ENCODE measurements at places on chromosomes 16 and 17.

DNA sequence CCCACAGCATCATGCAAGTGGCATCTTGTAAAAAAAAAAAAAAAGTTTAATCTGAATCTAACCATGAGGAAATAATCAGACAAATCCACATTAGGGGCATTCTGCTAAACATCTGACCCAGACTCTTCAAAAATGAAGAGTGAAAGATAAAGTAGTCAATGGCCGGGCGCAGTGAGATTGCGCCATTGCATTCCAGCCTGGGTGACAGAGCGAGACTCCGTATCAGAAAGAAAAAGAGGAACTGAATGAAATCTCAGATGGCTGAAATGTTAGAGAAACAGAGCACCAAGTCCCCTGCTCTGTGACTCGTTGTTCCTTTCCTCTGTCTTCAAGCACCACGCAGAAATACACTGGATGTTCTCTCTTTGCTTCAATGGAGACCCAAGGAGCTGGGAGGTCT is 12.7 kb upstream of the RNF135 start:
- H3K36me3 ChIP-seq = no peaks in the 10 kb centered on the region
- peaks cover 15% of the 10 kb centered on the region for H3K4me1 ChIP-seq
- no peak overlapping the region for H3K27ac ChIP-seq
- no peak overlapping the region for H3K4me3 ChIP-seq
- no peaks in the 10 kb centered on the region for H3K27me3 ChIP-seq
- DNase-seq = no peak

DNA sequence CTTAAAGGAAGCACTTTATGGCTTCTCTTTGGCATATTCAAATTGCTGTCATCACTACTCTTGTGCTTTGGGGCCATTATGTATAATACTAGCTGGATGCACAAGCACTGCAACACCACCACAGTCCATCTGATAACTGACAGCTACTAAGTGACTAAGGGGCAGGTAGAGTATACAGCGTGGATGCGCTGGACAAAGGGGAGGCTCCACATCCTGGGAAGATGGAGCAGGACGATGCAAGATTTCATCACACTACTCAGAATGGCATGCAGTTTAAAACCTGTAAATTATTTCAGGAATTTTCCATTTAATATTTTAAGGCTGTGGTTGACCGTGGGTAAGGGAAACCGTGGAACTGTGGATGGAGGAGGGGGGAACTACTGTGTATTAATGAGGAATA is 25.0 kb downstream of the MPRIP start:
- no peaks in the 10 kb centered on the region for H3K27me3 ChIP-seq
- DNase-seq = no peak
- H3K4me1 ChIP-seq = peaks cover 4% of the 10 kb centered on the region
- no peak overlapping the region for H3K27ac ChIP-seq

GRCh38 chr17:59361916-59362810 is 30.7 kb downstream of the YPEL2 start:
- no peaks in the 10 kb centered on the region for H3K27me3 ChIP-seq
- peaks cover 37% of the 10 kb centered on the region for H3K4me1 ChIP-seq
- DNase-seq = no peak
- no peak overlapping the region for H3K4me3 ChIP-seq

DNA sequence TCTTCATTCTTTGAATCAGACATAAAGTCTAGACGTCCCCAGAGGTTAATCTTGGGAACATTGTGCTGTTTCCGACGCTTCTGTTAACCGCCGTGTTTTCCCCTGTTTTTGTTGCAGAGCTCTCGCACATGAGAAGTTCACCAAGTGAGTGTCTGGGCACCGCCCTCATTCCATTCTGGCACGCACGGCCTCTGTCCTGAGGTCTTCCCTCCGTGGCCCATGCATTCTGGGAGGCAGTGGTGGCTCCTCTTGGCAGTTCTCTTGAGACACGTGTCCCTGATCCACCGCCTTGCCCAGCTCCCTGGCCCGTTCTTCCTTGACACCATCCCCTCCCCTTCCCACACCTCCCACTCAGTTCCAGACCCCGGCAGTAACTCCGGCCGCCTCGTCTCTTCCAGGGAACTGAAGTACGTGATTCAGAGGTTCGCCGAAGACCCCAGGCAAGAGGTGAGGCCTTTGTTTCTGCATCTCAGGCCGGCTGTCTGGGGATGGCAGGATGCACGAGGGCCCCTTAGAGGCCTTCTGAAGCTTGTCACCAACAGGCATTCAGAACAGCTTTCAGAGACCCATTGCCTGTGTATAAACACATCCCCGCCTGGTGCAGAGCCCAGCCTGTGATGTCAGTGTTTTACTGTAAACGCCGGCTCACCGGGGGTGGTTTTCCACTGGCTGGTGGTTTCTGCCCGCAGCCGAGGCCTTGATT is 85.9 kb upstream of the PLCG2 start:
- H3K4me3 ChIP-seq = no peak overlapping the region
- H3K27me3 ChIP-seq = no peaks in the 10 kb centered on the region
- H3K36me3 ChIP-seq = peaks cover 22% of the 10 kb centered on the region
- H3K4me1 ChIP-seq = 0 out of 2 replicates have a peak, but pooled peaks cover 1% of the 10 kb centered on the region
- H3K27ac ChIP-seq = no peak overlapping the region

- H3K36me3 ChIP-seq = peaks cover 24% of the 10 kb centered on the region
- H3K4me1 ChIP-seq = peaks cover 36% of the 10 kb centered on the region
- no peaks in the 10 kb centered on the region for H3K27me3 ChIP-seq
- no peak for DNase-seq
Measured at GRCh38 chr17:4364622-4365041, 1.8 kb downstream of the UBE2G1 start.

- no peak for DNase-seq
- no peaks in the 10 kb centered on the region for H3K36me3 ChIP-seq
- no peaks in the 10 kb centered on the region for H3K27me3 ChIP-seq
- H3K4me1 ChIP-seq = peaks cover 16% of the 10 kb centered on the region
Measured at GRCh38 chr17:72665852-72666851, 426.3 kb downstream of the SLC39A11 start.

- no peak overlapping the region for H3K4me3 ChIP-seq
- DNase-seq = no peak
- peaks cover 40% of the 10 kb centered on the region for H3K36me3 ChIP-seq
- H3K27me3 ChIP-seq = no peaks in the 10 kb centered on the region
Measured at GRCh38 chr17:19312406-19312805, 50.1 kb downstream of the B9D1 start.

DNA sequence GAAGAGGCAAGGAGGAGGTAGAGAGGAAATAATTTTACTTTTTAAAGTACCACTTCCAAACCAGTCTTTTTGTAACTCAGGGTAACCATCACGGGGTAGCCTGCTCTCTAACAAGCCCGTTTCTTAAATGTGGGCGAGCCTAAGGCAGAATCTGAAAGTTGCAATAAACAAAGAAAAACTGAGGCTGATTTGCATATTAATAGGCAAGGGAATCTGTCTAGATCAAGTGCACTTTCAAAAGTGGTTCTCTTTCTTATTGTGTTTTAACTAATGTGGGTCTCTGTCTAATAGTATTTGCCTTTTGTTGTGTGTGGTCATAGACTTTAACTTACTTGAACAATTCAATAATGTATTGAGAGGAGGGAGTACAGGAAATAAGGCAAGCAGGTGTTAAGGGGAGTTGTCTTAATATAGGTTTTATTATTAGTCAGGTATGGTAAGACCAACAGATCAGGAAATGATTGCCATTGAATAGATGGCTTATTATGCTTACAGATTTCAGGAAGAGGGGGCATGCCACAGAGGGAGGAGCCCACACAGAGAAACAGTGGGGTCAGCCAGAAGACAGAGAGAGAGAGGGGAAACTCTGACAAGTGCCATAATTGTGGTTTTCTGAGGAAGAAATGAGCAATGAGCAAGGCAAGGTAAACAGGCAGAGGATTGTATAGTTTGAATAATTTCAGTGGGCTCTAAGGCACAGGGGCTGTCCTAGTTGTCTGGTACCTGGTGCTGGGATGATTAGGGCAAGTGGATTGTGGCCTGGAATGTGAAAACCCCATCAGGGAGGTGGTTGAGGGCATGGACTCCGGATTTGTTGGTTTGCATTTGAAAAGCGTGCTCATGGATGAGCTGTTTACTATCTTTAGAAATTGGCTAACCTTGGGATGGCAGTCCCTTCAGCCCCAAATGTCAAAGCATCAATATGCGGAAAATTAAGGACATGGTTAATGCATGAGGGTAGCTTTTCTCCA is 237.2 kb downstream of the TOX3 start:
- no peak overlapping the region for H3K4me3 ChIP-seq
- no peaks in the 10 kb centered on the region for H3K36me3 ChIP-seq
- peaks cover 33% of the 10 kb centered on the region for H3K4me1 ChIP-seq
- no peak overlapping the region for H3K27ac ChIP-seq

- DNase-seq = no peak
- H3K4me1 ChIP-seq = peaks cover 18% of the 10 kb centered on the region
- no peaks in the 10 kb centered on the region for H3K27me3 ChIP-seq
- no peaks in the 10 kb centered on the region for H3K36me3 ChIP-seq
- no peak overlapping the region for H3K4me3 ChIP-seq
Measured at GRCh38 chr16:19912455-19913339, 28.0 kb upstream of the GPRC5B start.

- H3K4me1 ChIP-seq = peaks cover 8% of the 10 kb centered on the region
- no peak overlapping the region for H3K4me3 ChIP-seq
- no peaks in the 10 kb centered on the region for H3K36me3 ChIP-seq
- DNase-seq = no peak
- H3K27me3 ChIP-seq = no peaks in the 10 kb centered on the region
- peak overlapping the region; percentile 21 for H3K27ac ChIP-seq
Measured at GRCh38 chr16:11084484-11084875, 140.1 kb downstream of the CLEC16A start.

- DNase-seq = no peak
- H3K4me3 ChIP-seq = no peak overlapping the region
- H3K27me3 ChIP-seq = no peaks in the 10 kb centered on the region
- no peaks in the 10 kb centered on the region for H3K36me3 ChIP-seq
- no peak overlapping the region for H3K27ac ChIP-seq
Measured at GRCh38 chr17:37683454-37683984, 40.3 kb upstream of the DDX52 start.

GRCh38 chr17:57956291-57957119 is 1.3 kb upstream of the CUEDC1 start:
- peaks cover 48% of the 10 kb centered on the region for H3K27me3 ChIP-seq
- H3K27ac ChIP-seq = no peak overlapping the region
- no peak for DNase-seq

- H3K27ac ChIP-seq = peak overlapping the region; percentile 4
- H3K4me1 ChIP-seq = peaks cover 18% of the 10 kb centered on the region
- no peak for DNase-seq
Measured at GRCh38 chr16:11370084-11370931, 25.0 kb downstream of the RMI2 start.

- H3K36me3 ChIP-seq = peaks cover 12% of the 10 kb centered on the region
- DNase-seq = no peak
- peaks cover 33% of the 10 kb centered on the region for H3K4me1 ChIP-seq
- H3K27me3 ChIP-seq = no peaks in the 10 kb centered on the region
Measured at GRCh38 chr16:4927661-4928060, 9.3 kb downstream of the PPL start.

GRCh38 chr16:66457888-66458287 is 30.8 kb downstream of the BEAN1 start:
- no peak overlapping the region for H3K4me3 ChIP-seq
- peaks cover 7% of the 10 kb centered on the region for H3K27me3 ChIP-seq
- no peaks in the 10 kb centered on the region for H3K36me3 ChIP-seq
- H3K4me1 ChIP-seq = peaks cover 18% of the 10 kb centered on the region
- no peak for DNase-seq
- H3K27ac ChIP-seq = no peak overlapping the region

DNA sequence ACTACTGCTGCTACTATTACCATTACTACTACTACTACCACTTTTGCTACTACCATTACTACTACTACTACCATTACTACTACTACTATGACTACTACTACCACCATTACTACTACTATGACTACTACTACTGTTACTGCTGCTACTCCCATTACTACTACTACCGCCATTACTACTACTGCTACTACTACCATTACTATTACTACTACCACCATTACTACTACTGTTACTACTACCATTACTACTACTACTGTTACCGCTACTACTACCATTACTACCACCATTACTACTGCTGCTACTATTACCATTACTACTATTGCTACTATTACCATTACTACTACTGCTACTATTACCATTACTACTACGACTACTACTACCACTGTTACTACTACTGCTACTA is 209.1 kb downstream of the IRF8 start:
- H3K4me1 ChIP-seq = no peaks in the 10 kb centered on the region
- no peaks in the 10 kb centered on the region for H3K36me3 ChIP-seq
- H3K4me3 ChIP-seq = no peak overlapping the region
- no peaks in the 10 kb centered on the region for H3K27me3 ChIP-seq
- no peak overlapping the region for H3K27ac ChIP-seq
- no peak for DNase-seq

GRCh38 chr16:83932304-83932703 is 20.7 kb upstream of the OSGIN1 start:
- H3K36me3 ChIP-seq = no peaks in the 10 kb centered on the region
- peaks cover 2% of the 10 kb centered on the region for H3K4me1 ChIP-seq
- DNase-seq = no peak
- no peak overlapping the region for H3K27ac ChIP-seq
- H3K4me3 ChIP-seq = no peak overlapping the region
- no peaks in the 10 kb centered on the region for H3K27me3 ChIP-seq

GRCh38 chr16:56625140-56625942 is at the start of gene MT1E:
TSS of gene MT1E (plus strand) at chr16:56625781. CDS start at chr16:56625852, 71 bp downstream.
- H3K27ac ChIP-seq = no peak within 1 kb of the TSS
- H3K27me3 ChIP-seq = peaks cover 98% of the 10 kb centered on the region
- DNase-seq = peak; percentile 67
- peaks cover 2% of the 10 kb centered on the region for H3K36me3 ChIP-seq

GRCh38 chr16:76956394-76956793 is 234.6 kb upstream of the MON1B start:
- no peak for DNase-seq
- H3K27ac ChIP-seq = no peak overlapping the region
- H3K4me1 ChIP-seq = no peaks in the 10 kb centered on the region
- no peaks in the 10 kb centered on the region for H3K27me3 ChIP-seq
- no peak overlapping the region for H3K4me3 ChIP-seq
- H3K36me3 ChIP-seq = peaks cover 12% of the 10 kb centered on the region

GRCh38 chr17:56577843-56578204 is 15.7 kb upstream of the NOG start:
- DNase-seq = no peak
- peaks cover 23% of the 10 kb centered on the region for H3K4me1 ChIP-seq
- H3K27ac ChIP-seq = no peak overlapping the region

DNA sequence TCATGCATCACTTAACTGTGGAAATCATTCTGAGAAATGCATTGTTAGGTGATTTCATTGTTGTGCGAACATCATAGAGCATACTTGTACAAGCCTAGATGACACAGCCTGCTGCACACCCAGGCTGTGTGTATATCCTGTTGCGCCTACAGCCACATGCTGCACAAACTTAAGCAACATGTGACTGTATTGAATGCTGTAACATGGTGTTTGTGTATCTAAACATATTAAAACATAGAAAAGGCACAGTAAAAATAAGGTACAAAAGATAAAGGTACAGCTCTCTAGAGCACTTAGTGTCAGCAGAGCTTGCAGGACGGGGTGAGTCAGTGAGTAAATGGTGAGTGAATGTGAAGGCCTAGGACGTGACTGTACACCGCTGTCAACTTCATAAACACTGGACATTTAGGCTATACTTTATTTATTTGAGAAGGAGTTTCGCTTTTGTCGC is 11.9 kb downstream of the FOXK2 start:
- no peaks in the 10 kb centered on the region for H3K27me3 ChIP-seq
- H3K4me1 ChIP-seq = peaks cover 58% of the 10 kb centered on the region
- no peaks in the 10 kb centered on the region for H3K36me3 ChIP-seq

- peaks cover 15% of the 10 kb centered on the region for H3K36me3 ChIP-seq
- no peaks in the 10 kb centered on the region for H3K4me1 ChIP-seq
- no peak overlapping the region for H3K4me3 ChIP-seq
- no peak for DNase-seq
- no peaks in the 10 kb centered on the region for H3K27me3 ChIP-seq
Measured at GRCh38 chr17:17080181-17080631, 37.9 kb downstream of the MPRIP start.

GRCh38 chr17:68248199-68248825 is 469 bp downstream of the AMZ2 start:
- no peak for DNase-seq
- peaks cover 14% of the 10 kb centered on the region for H3K4me1 ChIP-seq
- peak overlapping the region; percentile 72 for H3K27ac ChIP-seq
- H3K27me3 ChIP-seq = no peaks in the 10 kb centered on the region

Measured in WTC11 (cell line).